ENCODE measurements at places on chromosomes 3 and 15.

DNA sequence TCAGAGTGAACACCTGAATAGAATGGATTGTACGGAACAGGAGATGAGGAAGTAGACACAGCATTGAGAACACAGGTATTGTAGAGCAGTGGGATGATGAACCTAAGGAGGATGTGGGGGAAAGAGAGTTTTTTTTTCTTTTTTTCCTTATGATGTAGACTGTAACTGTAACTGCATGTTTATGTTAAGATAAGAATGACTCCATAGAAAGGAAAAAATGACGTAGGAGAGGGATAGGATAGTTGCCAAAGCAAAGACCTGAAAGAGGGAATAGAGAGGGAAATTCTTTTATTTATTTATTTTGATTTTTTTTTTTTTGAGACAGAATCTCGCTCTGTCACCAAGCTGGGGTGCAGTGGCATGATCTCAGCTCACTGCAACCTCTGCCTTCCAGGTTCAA, 33.2 kb downstream of the APH1B start:
- no peak for DNase-seq

DNA sequence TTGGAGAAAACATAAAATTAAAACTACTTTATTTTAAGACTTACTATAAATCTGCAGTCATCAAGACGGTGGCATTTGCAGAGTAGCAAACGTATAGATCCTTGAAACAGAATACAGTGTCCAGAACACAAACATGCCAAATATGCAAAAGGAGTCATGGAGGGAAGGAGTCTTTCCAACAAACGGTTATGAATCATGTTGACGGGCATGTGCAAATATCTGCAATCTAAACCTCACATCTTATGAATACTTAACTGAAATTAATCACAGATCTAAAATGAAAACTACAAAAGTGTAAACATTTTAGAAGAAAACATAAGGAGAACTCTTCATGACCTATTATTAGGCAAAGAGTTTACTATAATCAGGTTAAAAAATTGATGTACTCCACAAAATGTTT, 69.4 kb downstream of the TFRC start:
- no peak for DNase-seq

GRCh38 chr3:123054931-123055330, 11.9 kb upstream of the PDIA5 start:
- DNase-seq, result no peak

DNA sequence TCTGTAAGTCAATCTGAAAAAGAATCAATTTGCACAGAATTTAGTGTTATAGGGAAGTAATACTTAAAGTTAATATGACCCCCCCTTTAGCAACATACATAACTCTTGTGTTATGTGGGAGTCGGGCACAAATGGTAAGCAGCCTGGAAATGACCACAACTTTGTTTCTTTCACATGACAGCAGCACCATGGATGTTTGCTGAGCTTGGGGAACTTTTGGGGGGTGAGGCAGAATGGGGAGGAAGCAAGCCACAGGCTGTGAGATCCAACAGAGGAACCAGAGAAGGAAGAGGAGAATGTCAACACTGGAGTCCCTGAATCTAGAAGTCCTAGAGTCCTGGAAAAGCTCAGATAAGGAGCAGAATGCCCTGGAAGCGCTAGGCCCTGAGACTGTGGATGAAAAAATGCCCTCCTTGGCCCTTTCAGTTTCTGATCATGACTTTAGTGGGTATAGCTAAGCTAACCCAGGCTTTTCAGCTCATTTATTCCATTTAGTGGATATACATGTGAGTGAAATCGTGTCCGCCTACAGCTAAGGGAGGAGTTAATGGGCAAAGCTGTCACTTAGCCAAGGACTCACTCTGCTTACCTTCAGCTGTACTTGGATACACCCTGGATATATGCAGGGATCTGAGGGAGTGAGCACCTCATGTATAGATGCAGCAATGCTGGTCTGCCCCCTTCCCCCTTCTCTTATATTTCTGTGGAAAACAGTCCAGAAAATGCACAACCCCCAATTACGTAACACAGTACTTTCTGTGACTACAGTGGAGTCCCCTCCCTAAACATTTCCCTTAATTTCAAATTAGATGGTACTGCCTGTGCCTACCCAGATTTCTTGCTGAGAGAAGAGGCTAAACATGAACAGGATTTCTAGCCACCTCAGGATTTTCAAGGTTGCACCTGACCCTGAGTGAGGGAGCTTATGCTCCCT, 39.1 kb downstream of the CFAP91 start:
- DNase-seq, result no peak

DNA sequence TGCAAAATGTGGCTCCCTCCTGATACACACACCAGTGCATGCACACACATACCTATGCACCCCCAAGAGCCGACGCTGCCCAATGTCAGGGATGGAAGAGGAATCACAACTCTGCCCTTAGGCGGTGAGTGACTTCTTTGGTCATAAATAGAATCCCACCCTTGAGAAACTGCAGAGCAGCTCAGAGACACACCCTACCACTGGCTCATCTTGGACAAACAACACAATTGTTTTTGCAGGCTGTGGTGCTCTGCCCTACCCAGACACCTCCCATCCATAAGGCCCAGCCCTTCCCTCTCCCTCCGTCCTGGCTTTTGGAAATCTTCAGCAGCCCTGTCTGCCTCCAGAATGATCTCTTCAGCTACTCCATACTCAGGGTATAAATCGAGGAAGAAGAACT, 73.8 kb upstream of the HRH1 start:
- no peak for DNase-seq

DNA sequence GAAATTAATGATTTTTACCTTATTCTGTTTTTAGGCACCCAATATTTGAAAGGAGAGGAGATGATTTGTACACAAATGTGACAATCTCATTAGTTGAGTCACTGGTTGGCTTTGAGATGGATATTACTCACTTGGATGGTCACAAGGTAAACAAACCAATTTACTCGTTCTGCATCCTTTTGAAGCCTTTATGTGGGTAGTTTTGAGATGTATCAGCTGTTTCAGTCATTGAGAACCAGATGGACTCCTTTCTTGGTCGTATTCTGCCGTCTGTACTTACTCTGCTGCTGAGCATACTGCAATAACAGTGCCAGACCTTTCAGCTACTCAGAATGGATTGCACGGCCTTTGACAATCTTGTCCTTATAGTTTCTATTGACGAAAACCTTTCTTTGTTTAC, 13.3 kb downstream of the DNAJB11 start:
- no peak for DNase-seq

- no peak for DNase-seq
Measured at GRCh38 chr15:85657132-85657531, 137.6 kb downstream of the KLHL25 start.

DNA sequence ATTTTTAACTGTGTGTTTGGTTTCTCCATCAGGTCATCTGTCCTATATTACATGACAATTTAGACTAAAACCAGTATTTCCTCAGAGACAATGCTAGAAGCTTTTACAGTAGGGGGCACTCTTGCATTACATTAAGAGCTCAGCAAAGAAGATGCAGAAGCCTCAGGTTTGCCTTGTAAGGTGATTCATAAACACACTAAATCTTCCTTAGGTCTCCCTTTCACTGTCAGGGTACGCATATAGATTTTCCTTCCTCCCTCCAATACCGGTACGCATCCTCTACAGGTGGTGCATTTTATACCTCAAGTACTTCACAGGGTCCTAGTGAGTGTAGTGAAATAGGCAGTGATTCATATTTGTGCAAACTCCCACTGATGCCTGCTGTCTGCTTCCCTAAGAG, 46.5 kb downstream of the CD86 start:
- DNase-seq, result no peak

Data from stimulated activated naive CD8-positive, alpha-beta T cell treated with anti-CD3 and anti-CD28 coated beads, Interleukin-15, Interleukin-2, amounts not matched to agents 100 U/mL and 50 U/mL, for 24 hours (primary cell).